Germinal center (tissue), 1 donor: ENCODE measurements at places on chromosomes 5 and 9.

DNA sequence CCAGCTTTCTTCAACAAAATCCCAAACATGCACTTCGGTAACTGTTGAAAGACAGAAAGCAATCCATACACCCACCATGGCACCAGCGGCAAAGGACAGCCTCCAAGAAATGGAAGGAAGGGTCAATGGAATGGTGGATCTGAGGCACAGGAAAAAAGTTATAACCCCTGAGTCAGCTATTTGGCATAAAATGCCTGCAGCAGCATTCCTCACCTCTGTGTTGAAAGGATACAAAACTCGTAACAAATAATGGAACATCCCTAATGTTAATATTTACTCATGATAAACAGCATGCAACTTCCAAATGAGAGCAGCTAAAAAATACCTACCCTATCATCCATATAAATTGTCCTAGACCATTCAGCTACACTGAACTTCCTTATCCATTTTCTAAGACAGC is 9.4 kb downstream of the FBXW11 start:
- no peak for DNase-seq

GRCh38 chr5:33068786-33069185 is 357.7 kb downstream of the NPR3 start:
- DNase-seq: no peak

- DNase-seq: no peak
Observed at GRCh38 chr5:140018096-140018481, 25.0 kb downstream of the NRG2 start.

DNA sequence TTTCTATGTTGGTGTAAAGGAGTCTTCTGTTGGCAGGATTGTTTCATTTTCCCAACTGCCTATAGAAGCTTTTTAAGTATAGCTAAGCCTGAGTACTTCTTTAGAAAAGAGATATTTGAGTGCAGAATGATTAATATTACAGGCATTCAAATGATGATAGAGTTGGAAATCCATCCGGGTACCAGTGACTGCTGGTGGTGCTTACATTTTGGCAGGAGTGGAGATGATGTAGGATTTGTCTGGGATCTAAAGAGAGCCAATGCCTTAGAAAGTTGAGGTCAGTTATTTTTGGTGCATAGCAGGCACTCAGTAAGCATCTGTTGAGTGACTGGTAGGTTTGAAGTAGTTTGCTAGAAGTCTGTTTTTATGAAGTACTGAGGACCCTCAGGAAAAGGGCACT is 433.5 kb downstream of the DMAC1 start:
- DNase-seq: no peak

GRCh38 chr9:137722481-137722880 is 103.7 kb downstream of the EHMT1 start:
- DNase-seq: no peak

DNA sequence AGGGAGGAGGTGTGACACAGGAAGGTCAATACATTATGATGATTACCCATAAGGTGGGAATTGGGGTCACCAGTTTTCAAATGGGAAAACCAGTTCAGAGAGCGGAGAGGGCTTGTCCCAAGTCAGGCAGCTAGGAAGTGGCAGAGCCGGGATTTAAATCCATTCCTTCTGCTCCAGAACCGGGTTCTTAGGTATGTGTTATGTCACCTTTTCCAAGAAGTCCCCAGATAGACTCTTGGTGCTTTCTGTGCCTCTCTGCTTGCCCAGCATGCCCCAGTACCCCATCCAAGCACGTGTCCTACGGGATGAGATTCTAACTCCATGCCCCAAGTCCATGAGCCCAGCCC is 69.9 kb downstream of the LMX1B start:
- no peak for DNase-seq

GRCh38 chr9:81492710-81493447 is 196.5 kb downstream of the TLE1 start:
- no peak for DNase-seq

DNA sequence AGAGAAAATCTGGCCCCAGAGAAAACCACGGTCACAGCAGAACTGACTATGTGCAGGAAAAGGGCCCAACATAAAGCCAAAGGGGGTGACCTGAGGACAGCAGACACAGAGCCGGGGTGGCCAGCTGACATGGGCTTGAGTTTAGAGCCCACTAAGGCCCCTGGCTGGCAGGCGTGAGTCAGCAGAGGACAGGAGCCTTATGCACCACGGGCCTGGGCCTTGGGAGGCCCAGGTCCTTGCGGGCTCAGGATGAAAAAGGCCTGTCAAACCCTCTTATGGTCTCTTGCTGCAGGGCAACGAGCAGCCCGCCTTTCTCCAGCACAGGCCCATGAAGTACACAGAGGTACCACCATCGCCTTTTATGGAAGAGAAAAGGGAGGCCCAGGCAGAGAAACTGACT is 19.7 kb downstream of the STK10 start:
- no peak for DNase-seq

DNA sequence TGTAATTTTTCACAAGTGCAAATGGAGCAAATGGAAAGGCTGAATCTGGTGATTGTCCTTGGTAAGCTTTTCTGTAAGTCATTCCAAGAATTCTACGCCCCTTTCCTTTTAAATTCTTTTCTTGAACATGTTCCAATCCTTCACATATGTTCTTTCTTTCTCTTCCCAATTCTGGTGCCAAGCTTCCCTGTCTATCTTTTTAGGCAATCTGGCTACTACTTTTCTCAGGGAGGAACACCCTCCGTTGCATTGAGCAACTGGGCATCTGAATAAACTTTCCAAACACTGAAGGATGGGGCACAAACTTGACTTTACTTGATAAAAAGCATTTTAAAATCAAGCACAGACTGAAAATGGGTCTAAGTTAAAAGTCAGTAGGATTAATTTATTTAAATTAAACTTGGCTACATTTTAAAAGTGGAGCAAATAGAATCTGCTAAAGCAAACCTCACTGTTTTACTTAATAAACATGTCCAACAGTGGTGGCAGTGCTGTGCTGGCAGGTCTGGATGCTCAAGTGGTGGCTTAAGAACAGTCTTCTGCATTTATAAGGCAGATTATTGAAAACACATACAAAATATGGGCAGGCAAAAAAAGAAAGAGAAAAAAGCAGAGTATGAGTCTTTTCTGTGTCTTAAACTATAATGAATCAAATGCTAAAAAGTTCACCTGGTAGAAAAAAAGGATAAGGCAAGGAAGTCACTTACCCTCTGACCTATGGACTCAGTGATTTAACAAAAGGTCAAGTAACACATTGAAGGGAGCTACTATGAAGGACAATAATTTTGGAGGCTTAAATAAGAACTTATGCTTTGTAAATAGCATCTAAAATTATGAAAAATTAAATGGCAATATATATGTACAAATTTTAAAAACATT is 5.4 kb downstream of the ELL2 start:
- DNase-seq: no peak

GRCh38 chr9:93468763-93469456 is 15.5 kb upstream of the FAM120AOS start:
- DNase-seq: no peak

- DNase-seq: no peak
Observed at GRCh38 chr5:137627293-137627692, 108.6 kb downstream of the KLHL3 start.

DNA sequence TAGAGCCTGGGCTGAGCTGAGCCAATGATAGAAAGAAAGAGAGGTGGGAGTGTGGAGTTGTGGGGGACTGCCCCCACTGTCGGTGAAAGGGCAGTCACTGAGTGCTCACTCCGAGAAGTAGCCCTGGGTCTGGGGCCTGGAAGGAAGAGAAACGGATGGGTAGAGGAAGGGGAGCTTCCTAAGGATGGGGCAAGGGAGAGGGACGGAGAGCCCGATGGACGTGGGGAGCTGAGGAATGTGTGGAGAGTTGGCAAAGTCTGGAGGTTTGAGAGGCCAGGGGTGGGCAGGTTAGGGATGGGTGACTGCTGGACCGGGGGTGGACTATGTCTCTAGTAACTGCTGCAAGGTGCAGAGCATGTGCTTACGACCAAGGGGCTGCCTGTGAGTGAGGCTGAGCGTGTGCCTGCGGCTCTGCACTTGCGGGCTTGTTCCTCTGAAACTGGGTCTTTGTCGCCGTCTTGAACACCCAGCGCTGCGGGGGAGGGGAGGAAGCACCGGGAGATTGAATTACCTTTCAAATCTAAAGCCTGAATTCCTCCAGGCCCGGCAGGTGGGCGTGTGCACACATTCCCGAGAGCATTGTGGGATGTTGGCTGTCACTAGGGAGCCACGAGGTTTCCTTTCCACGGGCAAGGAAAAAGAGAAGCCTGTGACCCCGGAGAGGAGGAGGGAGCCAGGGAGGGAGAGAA is 76.4 kb upstream of the ARAP3 start:
- DNase-seq: no peak

- no peak for DNase-seq
Observed at GRCh38 chr5:141223112-141223783, at the start of gene PCDHB14. Gene PCDHB14, plus strand, starts transcription at chr5:141223343. Its CDS starts 163 bp downstream, at chr5:141223506.

GRCh38 chr9:120974181-120974580 is 47.6 kb upstream of the TRAF1 start:
- DNase-seq: no peak

GRCh38 chr5:178777520-178777919 is 47.1 kb upstream of the ZNF354A start:
- no peak for DNase-seq

DNA sequence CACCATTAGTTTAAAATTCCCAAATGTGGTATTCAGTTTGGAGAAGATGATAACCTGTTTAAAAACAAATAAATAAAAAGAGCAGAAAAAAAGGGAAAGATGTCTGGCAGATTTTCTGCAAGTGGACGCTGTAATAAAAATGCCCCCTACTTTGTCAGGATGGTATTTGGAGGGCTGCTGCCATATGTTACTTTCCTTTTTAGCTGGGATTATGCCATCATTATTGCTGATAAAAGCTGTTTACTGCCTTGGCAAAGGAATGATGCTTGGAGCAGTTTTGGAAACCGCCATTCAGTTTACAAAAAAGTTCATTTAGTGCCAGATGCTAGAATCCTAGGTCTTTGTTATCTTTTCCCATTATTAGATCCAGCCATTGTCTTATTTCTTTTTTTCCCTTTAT is 104.8 kb downstream of the PBX3 start:
- no peak for DNase-seq

DNA sequence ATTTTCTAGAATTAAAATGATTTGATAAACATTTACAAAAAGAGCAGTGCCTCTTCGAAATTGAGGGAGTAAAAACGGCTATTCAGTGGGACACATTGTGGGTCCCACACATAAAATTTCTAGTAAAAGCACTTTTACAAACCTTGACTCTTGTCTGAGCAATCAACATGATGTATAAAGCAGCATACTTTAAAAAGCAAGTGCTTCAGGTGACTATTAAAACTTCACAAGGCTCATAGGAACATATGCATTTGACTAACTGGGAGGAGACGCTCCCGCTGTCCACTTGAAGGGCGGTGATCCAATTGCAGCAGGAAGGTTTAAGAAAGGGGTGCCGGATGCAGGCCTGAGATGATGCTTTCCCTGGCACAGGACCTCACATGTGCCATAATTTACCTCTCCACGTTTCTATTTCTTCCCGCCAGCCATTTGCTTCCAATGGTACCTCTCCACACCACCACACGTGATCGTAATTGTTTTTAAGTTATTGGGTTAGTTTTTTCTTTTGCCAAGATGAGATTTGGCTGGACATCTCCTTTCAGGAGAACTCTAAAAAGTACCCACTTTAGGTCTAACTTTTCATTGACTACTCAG is 1.8 kb downstream of the MCTP1 start:
- DNase-seq: no peak

- DNase-seq: no peak
Observed at GRCh38 chr5:73545403-73545779, 20.0 kb downstream of the ANKRA2 start.

DNA sequence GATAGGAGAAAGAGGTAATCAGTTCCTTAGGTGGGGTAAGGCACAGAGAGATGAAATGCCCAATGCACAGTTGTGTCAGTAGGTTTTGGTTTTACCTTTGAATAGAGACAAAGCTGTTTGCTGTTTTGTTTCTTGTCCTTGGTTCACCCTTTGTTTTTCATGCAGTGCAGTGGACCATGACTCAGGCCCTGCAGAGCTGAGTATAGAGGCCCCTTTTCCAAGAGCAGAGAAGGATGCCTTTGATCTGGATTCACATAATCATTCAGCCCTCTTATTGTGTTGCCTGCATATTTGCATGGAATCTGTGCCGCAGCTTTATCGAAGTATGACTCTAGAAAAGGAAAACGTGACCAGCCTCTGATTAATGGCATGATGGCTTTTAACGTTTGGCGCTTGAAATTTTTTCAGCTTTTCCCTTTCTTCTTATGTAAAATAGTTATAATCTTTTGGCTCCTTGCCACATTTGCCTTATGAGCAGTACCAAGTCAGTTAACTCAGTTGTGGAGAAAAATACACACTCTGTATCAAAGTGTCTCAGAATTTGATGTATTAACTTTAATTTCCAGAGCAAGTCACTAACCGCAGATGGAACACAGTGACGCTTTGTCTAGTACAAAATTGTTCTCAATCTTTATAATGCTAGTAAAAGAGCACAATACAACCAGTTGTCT is 197.6 kb downstream of the KDM4C start:
- DNase-seq: no peak

DNA sequence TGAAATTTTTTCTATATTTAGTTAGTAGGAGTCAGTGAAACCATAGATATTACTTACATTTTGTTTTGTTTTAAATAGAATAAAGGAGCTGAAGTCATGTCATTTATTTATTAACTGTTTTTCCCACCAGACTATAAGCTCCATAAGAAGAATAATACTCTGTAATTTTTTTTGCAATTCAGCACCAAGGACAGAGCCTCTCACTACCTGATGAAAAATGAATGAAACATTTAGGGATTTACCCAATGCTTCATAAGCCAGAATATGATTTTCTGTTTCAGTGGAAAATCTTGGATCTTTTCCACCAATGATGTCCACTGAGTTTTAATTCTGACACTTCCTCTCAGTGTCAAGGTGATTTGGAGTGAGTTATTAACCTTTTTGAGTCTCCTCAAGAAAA is 624.9 kb upstream of the GRAMD2B start:
- no peak for DNase-seq

GRCh38 chr9:97293818-97294217 is 13.6 kb upstream of the CCDC180 start:
- no peak for DNase-seq

GRCh38 chr5:440401-441201 is 2.4 kb upstream of the EXOC3 start:
- DNase-seq: no peak

- DNase-seq: no peak
Observed at GRCh38 chr5:172740428-172741205, 30.4 kb downstream of the DUSP1 start.
